ENCODE measurements at places on chromosomes 6 and 20. TPM values are rescaled to one million over a fixed set of nuclear protein-coding genes. Genes with fewer than 3 reads are reported as not detected.
A peak's percentile ranks its signal among the peaks of the same experiment; 100 is the strongest.

- DNase-seq = no peak
Measured at GRCh38 chr6:74912234-74912633, 293.6 kb downstream of the COL12A1 start.

DNA sequence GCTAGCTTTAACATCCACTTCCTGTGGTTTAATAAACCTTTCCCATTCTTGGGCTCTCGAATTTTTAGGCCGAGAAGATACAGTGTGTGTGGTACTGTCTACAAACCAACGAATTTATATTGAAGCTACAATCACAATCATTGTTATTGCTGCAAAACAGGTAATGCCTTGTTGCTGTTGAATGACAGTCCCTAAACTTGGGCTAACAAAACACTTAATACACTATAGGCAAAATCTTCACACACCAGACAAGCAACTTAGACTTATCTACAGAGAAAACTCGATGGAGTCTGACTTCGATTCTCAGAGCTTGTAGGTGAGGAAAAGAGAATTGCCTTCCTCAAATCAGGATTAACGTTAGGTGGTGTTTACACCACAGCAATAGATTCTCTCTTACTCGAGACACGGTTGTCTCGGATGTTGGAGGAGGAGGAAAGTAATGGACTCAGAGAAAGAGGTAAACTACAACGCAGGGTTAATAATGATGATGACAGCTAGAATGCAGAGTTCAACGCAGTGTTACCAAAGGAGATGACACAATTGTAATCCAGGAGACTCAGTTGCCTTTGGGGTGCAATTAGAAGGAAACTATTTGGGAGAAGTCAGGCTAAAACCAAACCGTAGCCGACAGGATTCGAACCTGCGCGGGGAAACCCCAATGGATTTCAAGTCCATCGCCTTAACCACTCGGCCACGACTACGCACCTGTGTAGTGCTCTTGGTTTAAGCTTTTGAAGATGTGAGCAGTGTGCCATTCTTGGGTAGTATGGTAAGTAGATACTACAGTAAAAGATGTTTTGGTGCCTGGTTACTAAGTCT, 32.5 kb upstream of the ZNF184 start:
- peak; percentile 78 for DNase-seq

GRCh38 chr6:36659271-36659670, 19.2 kb upstream of the CDKN1A start:
- DNase-seq = no peak

CLPSL2 gene
- total RNA-seq = not detected

DNA sequence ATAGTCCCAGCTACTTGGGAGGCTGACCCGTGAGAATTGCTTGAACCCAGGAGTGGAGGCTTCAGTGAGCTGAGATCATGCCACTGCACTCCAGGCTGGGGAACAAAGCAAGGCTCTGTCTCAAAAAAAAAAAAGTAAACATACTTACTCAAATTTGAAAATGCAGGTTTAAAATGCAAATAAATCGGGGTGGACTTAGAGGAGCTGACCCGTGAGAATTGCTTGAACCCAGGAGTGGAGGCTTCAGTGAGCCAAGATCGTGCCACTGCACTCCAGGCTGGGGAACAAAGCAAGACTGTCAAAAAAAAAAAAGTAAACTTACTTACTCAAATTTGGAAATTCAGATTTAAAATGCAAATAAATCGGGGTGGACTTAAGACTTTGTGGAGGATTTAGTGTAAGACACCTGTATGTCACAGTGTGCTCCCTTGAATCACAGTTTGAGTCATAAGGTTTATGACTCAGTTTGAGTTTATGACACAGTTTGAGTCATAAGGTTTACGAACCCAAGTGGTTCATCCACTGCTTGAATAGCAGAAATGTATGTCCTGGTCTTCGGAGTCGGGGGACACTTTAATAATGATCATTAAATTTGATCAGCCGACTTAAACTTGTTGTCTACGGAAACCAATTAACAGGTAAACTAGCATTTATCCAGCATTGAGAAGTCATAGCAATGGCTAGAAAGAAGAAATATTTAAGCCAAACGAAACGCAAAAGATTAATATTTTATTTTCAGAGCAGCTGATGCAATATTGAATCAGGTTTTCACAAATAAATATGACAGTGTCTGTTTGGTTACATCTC, 6.8 kb upstream of the MRPS10 start:
- peak; percentile 33 for DNase-seq

DNA sequence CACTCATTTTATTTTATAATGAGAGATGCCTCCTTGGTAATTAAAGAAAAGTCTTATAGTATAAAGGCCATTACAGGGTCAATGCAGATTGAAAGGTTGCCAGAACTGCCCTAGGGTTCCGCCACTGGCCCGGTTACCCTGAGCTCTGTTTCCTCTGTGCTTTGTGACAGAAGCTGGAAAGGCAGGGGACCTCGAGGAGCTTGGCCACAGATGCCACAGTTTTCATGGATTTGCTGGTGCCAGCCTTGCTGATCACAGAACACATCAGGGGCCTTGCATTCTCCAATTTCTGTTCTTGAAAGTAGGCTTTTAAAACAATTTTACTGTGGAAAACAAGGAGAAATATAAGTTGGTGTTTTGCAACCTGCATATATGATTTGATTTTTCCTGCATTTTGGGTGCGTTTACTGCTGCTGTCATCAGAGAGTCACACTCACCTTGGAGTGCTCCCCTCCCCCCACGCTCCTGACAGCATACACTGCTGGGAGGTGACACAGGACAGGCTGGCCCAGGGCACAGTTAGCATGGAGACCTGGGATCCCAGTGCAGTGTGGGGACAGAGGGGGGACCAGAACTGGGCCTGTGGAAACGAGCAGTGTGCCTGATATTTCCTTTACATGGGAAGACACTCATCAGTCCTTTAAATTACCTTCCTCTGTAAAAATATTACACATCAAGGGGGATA, 142.8 kb downstream of the CFAP61 start:
- no peak for DNase-seq

FBXO5 gene
- total RNA-seq = 41.8 TPM

All from activated CD4-positive, alpha-beta memory T cell treated with anti-CD3 and anti-CD28 coated beads for 36 hours (primary cell).